GM12892 (cell line): ENCODE measurements at places on chromosomes 7 and 10.

- no peak for DNase-seq
Observed at GRCh38 chr7:124723012-124723411, 42.6 kb downstream of the GPR37 start.

DNA sequence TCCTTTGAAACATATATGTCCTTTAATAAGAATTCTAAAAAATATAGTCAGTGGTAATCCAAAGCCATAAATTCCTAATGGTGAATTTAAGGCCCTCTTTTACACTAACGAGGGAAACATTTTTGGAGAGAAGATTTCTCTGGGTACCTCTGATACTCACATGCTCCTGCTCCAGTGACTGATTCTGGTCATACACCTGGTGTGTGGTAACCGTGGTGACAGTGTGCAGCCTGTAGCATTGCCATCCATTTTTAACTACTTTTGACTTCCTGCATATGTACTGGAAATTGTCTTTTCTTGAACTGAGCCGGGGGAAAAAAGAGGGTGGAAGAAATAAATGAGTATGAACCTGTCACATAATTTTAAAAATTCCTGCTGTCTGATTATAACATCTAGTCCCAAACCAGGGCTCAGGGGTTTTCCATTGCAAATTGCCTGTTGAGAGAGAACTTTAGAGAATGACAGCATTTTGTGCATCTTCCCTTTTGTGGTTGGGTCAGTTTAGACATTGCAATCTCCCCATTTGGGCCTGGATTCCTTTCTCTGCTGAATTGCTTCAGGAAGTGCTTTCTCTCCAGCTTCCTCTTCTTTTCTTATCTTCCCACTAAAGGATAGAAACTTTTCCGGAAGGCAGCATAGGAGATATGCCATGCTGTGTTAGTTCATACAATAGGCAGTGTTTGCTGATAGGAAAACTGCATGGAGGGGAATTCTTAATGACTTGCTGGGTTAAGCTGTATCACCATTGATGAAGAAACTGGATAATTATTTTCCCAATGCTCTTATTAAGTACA, 125.5 kb downstream of the GRM3 start:
- no peak for DNase-seq

DNA sequence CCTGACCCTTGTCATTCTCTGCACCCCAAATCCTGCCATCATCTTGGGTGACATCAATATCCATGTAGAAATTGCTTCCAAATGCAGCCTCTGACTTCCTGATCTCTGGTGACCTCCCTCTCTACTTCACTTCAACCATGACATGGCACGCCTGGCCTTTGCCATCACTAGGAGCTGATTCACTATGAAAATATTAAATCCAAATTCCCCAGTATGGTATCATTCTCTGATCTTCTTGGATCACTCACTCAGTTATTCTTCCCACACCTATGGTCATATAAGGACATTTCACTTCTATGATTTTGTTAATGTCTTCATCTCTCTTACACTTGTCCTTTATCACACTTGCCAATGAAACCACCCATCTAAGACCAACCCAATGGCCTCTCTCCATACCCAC, 73.7 kb upstream of the ODAD2 start:
- no peak for DNase-seq

DNA sequence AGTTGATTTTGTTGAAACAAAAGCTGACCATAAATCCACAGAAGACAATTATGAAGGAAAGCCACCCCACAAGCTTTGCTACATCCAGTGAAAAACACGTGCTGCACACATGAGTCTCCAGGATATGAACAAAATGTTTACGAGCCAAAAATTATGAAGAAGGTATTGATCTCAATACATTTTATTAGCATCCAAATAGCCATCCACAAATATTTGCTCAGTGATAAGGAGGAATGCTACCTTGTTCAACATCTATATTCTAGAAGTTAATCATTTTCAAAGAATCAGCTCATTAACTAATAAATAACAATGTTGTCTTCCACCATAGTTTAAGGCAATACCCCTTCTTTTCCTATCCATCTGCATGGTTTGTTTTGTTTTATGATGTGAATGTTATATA, 42.7 kb downstream of the CALML3 start:
- no peak for DNase-seq

GRCh38 chr7:36002900-36003299, 150.2 kb upstream of the EEPD1 start:
- DNase-seq: no peak
